ENCODE measurements at places on chromosomes 3 and 15.

DNA sequence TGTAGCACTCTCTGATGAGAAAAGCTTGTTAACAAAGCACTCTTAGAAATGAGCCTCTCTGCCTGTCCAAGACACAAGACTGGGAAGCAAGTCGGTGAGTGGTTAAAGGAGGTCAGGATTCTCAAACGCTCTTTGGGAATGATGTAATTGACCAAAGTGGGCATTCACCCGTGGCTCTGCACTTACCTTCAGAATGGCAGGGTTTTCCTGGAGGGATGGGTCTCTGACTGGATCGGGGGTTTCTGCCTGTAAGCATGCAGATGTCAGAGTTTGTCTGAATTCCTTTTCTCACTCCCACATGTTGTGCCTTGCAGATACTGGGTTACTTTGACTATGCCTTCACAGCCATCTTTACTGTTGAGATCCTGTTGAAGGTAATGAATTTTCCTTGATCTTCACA is 106.3 kb downstream of the CHDH start:
- DNase-seq: no peak

DNA sequence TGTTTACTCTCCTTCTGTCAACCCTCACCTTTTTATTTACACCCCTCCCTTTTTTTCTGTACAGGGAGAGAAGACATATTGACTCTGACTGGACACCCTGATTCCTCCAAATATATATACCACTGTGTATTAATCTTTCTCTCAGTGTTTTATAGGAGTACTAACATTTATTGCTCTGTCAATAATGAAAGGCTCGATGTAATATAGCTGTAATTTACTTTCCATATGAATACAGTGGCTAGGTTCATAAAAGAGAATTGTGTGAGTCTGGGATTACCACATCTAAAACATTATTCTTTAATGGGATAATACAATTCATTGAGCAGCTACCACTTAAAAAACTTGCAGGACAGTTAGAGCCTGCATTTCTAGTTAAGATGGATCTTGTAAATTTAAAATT is 194.3 kb downstream of the SV2B start:
- DNase-seq: no peak

- no peak for DNase-seq
These were observed 393.2 kb downstream of the C3orf38 start for GRCh38 chr3:88542916-88543315.

DNA sequence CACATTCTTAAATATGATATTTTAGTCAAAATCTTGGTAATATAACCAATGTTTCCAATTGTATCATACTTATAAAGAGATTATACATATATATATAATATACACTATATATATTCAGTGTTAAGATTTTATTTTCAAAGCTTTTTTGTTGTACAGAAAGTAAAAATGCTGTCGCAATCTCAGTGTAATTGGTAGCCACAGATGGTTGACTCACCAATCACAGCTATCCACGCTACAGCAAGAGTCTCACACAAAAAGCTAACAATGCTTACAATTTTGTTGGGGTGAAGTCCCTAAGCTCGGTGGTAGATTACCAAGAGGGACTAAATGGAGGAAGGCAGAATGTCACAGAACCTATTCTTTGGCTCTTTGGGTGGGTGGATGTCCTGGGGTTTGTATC is 16.9 kb upstream of the CFAP161 start:
- DNase-seq: no peak

GRCh38 chr3:42547401-42547945 is 34.3 kb downstream of the SEC22C start:
- DNase-seq: peak; percentile 58

DNA sequence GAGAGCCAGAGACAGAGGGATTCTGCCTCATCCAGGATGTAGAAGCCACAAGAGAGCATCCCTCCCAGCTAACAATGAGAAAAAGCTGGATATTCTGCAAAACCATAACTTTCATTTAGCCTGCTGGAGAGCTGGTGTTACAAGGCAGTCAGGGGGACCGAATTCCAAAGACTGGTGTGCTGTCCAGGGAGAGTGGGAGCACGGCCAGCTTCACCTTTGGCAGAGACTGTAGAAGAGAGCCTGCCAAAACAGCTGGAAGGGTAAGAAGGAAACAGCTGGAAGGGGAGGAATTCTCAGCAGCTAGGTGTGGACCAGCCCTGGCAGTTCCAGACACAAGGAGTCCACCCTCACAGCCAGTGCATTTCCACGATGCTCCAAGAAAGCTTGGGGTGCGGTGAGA is 109.9 kb upstream of the LINGO1 start:
- DNase-seq: no peak

All from stimulated activated CD4-positive, alpha-beta T cell treated with anti-CD3 and anti-CD28 coated beads, Interleukin-1b, Interleukin-23, amount 100 ng/mL, for 4 hours (primary cell).